ENCODE measurements at places on chromosomes 6 and 20. TPM values are rescaled to one million over a fixed set of nuclear protein-coding genes. Genes with fewer than 3 reads are reported as not detected.
A peak's percentile ranks its signal among the peaks of the same experiment; 100 is the strongest.

Gene MAP7
- 0.67 TPM for total RNA-seq

Gene FNDC11
- 0.23 TPM for total RNA-seq

- peaks cover 34% of the 10 kb centered on the region for H3K27me3 ChIP-seq
- peaks cover 5% of the 10 kb centered on the region for H3K36me3 ChIP-seq
- no peak for DNase-seq
- no peak overlapping the region for H3K4me3 ChIP-seq
These were observed 21.3 kb downstream of the ZNF311 start for GRCh38 chr6:28983838-28984237.

DNA sequence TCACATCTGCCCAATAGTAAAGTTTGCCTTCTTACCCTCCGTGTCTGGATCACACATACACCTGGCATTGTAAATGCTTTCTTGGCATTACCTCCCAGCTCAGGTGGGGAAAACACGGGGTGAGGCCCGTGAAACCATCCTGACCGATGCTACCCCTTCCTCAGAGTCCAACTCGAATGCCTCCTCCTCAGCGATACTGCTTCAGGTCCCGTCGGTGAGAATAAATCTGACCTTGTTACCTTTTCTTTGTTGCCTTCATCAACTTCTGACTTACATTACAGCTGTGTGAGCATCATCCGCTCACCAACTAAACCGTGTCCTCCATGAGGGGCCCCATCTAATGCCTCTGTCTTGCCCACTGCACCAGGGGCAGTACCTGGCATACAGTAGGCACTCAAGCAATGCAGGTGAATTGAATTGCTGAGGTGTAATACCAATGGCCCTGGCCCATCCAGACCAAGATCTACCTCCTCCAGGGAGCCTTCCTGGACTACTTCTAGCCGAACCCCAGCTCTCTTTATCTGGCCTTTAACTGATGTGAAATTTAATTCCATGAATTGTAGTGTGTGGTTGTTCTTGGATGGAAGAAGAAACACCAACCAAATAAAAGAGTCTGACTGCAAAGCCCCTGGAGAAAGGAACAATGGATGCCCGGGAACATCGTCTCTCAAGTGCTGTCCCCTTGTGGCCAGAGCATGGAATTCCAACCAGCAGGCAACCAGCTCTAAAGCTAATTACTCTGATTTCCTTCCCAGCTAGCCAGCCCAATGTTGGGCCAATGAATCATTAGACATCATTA lies 141.5 kb downstream of the ANKRD60 start:
- no peak overlapping the region for H3K27ac ChIP-seq
- H3K27me3 ChIP-seq, result peaks cover 11% of the 10 kb centered on the region
- H3K4me3 ChIP-seq, result no peak overlapping the region
- DNase-seq, result peak; percentile 23

- H3K4me1 ChIP-seq, result peaks cover 46% of the 10 kb centered on the region
- no peaks in the 10 kb centered on the region for H3K36me3 ChIP-seq
- no peak for DNase-seq
These were observed 146.7 kb upstream of the TAB2 start for GRCh38 chr6:149170564-149171452.

- no peaks in the 10 kb centered on the region for H3K4me1 ChIP-seq
- H3K27ac ChIP-seq, result no peak overlapping the region
- DNase-seq, result no peak
- H3K4me3 ChIP-seq, result no peak overlapping the region
- no peaks in the 10 kb centered on the region for H3K36me3 ChIP-seq
These were observed 52.1 kb downstream of the TMEM200A start for GRCh38 chr6:130417951-130418350.

DNA sequence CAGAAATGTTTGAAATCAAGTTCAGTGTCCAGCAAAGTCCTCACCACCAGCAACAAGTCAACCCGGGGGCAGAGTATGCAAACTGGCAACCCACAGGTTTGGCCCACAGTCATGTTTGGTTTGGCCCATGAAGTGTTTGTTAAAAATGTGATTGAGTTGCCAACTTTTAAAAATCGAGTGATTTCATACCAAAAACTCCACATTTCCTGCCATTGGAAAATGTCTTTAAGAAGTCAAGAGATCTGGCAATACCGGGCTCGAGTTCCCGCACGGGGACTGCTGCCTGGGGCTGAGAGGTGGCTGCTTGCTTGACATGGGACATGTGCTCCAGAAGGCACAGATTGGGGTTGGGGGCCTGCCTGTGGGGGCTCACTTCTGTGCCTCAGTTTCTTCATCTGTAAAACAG lies 36.1 kb downstream of the PREX1 start:
- H3K36me3 ChIP-seq, result peaks cover 22% of the 10 kb centered on the region
- peaks cover 74% of the 10 kb centered on the region for H3K4me1 ChIP-seq
- H3K27ac ChIP-seq, result peak overlapping the region; percentile 28
- no peak overlapping the region for H3K4me3 ChIP-seq
- no peak for DNase-seq
- H3K27me3 ChIP-seq, result no peaks in the 10 kb centered on the region

Gene HCRTR2
- total RNA-seq, result not detected

- H3K36me3 ChIP-seq, result no peaks in the 10 kb centered on the region
- no peaks in the 10 kb centered on the region for H3K4me1 ChIP-seq
- H3K4me3 ChIP-seq, result no peak overlapping the region
- H3K27ac ChIP-seq, result no peak overlapping the region
- no peak for DNase-seq
These were observed 297.9 kb upstream of the RIMS1 start for GRCh38 chr6:71588490-71588889.

GRCh38 chr6:126337323-126337722 lies 2.6 kb upstream of the CENPW start:
- no peak overlapping the region for H3K4me3 ChIP-seq
- no peaks in the 10 kb centered on the region for H3K27me3 ChIP-seq
- DNase-seq, result no peak
- peaks cover 8% of the 10 kb centered on the region for H3K4me1 ChIP-seq
- H3K36me3 ChIP-seq, result no peaks in the 10 kb centered on the region

Gene FAM83C
- not detected for total RNA-seq

GRCh38 chr6:142857233-142857761 lies 87.7 kb downstream of the HIVEP2 start:
- H3K4me1 ChIP-seq, result peaks cover 90% of the 10 kb centered on the region
- H3K36me3 ChIP-seq, result peaks cover 47% of the 10 kb centered on the region
- H3K27ac ChIP-seq, result peak overlapping the region; percentile 85
- no peaks in the 10 kb centered on the region for H3K27me3 ChIP-seq
- peak overlapping the region; percentile 69 for H3K4me3 ChIP-seq
- DNase-seq, result peak; percentile 37

- H3K4me1 ChIP-seq, result peaks cover 22% of the 10 kb centered on the region
- no peak overlapping the region for H3K27ac ChIP-seq
- no peak overlapping the region for H3K4me3 ChIP-seq
- no peak for DNase-seq
- H3K36me3 ChIP-seq, result peaks cover 34% of the 10 kb centered on the region
These were observed 9.3 kb upstream of the JPH2 start for GRCh38 chr20:44196271-44196670.

Gene PCMT1
- 97.3 TPM for total RNA-seq

DNA sequence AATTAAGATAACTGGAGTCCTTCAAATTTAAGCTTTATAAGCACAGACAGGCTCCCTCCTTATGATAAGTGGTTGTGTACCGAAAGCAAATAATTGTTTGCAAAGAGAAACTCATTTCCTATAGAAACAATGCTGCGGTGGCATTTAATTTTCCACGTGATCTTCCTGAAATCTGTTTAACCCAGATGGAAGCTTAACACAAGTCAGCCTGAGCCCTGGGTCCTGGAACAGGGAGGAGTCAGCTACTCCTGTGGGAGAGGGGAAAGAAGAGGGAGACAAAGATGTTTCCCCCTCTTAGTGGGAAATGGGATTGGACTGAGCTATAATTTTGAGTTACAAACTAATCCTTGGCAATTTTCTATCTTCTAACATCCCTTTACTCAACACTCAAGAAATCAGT lies 136.5 kb downstream of the ELOVL4 start:
- H3K4me3 ChIP-seq, result no peak overlapping the region
- H3K27ac ChIP-seq, result no peak overlapping the region
- H3K36me3 ChIP-seq, result no peaks in the 10 kb centered on the region
- H3K27me3 ChIP-seq, result peaks cover 11% of the 10 kb centered on the region
- no peak for DNase-seq
- peaks cover 2% of the 10 kb centered on the region for H3K4me1 ChIP-seq

- H3K4me1 ChIP-seq, result peaks cover 16% of the 10 kb centered on the region
- H3K4me3 ChIP-seq, result no peak overlapping the region
- no peak overlapping the region for H3K27ac ChIP-seq
- peaks cover 43% of the 10 kb centered on the region for H3K27me3 ChIP-seq
These were observed 34.3 kb downstream of the CCN2 start for GRCh38 chr6:131916847-131917246.

Gene GPX5
- not detected for total RNA-seq

DNA sequence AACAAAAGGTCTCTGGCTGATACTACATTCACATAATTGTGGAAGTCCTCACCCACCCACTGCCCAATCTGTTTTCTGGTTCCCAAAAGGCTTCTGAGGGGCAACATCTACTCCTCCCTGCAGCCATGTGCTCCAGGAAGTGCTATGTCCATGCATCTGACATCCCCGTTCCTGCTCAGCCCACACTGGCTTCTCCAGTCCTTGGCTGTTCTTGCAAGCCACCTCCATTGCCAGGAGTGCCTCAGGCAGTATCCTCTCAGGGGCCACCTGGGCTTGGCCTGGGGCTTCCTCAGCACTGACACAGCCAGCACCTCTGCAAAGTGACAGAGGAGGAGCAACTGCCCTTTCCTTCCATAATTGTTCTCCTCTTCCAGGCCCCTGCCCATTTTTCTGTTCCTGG lies 18.3 kb downstream of the ARHGAP18 start:
- H3K27ac ChIP-seq, result no peak overlapping the region
- no peak for DNase-seq
- H3K36me3 ChIP-seq, result no peaks in the 10 kb centered on the region
- H3K4me3 ChIP-seq, result no peak overlapping the region
- H3K4me1 ChIP-seq, result peaks cover 63% of the 10 kb centered on the region
- H3K27me3 ChIP-seq, result no peaks in the 10 kb centered on the region

Gene ZBTB12
- 1.8 TPM for total RNA-seq

Gene GNAS-AS1
- total RNA-seq, result 2.0 TPM

DNA sequence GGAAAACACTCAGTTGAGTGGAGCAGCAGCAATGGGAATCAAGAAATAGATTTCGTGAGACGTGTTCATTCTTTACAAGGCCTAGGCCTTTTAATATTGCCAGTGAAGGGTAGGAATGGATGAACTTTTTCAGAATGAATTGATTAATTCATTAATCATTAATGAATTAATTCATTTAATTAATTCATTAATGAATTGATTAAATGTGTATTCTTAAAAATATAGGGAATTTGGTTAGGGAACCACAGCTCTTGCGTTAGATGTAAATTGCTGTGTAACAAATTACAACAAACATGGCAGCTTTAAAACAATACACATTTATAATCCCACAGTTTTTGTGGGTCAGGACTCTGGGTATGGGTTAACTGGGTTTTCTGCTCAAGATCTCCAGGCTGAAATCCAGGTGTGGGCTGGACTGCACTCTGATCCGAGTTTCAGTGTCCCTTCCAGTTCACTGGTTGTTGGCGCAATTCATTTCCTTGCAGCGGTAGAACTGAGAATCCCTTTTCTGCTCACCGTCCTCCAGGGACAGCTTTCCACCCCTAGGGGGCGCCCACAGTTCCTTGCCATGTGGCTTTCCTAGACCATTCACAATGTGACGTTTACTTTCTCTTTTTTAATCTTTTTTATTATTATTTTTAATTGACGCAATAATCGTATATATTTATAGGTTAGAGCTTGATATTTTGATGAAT lies 32.8 kb upstream of the BCAS1 start:
- peak; percentile 86 for DNase-seq
- no peaks in the 10 kb centered on the region for H3K4me1 ChIP-seq
- H3K27ac ChIP-seq, result no peak overlapping the region
- no peaks in the 10 kb centered on the region for H3K27me3 ChIP-seq
- no peak overlapping the region for H3K4me3 ChIP-seq

DNA sequence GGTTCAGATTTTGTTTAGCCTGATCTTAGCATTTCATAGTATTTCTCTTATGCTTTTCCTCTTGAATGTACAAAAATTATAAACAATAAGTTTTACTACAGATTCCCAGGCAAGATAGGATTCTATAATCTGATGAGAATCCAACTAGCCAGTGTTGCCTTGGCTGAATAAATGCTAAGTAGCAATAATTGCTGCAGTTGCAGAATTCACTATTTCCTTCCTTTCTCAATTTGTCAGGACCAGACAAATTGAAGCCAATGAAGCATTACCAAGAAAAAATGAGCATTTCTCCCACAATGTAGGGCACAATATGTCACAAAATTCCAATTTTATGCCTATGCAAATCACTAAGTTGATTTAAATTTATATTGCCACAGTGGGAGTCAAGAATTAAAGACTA lies 260.2 kb downstream of the KIF16B start:
- H3K4me1 ChIP-seq, result no peaks in the 10 kb centered on the region
- no peak overlapping the region for H3K27ac ChIP-seq
- H3K4me3 ChIP-seq, result no peak overlapping the region
- peaks cover 19% of the 10 kb centered on the region for H3K36me3 ChIP-seq

DNA sequence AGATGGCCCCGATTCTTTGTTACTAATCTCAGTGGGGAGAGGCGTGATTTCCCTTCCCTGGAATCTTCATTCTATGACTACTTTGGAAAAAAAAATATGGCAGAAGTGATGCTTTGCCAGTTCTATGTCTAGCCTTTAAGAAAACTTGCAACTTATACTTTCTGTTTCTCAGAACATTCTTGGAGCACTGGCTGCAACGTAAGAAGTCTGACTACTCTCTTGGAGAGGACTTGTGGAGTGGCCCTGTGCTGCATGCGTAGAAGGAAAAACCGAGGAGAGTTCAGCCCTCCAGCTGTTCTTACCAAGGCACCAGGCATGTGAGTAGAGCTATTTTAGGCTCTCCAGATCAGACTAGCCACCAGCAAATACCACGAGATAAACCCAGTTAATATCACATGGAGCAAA lies 77.6 kb upstream of the STXBP5 start:
- H3K36me3 ChIP-seq, result no peaks in the 10 kb centered on the region
- peaks cover 2% of the 10 kb centered on the region for H3K4me1 ChIP-seq
- H3K27ac ChIP-seq, result no peak overlapping the region

DNA sequence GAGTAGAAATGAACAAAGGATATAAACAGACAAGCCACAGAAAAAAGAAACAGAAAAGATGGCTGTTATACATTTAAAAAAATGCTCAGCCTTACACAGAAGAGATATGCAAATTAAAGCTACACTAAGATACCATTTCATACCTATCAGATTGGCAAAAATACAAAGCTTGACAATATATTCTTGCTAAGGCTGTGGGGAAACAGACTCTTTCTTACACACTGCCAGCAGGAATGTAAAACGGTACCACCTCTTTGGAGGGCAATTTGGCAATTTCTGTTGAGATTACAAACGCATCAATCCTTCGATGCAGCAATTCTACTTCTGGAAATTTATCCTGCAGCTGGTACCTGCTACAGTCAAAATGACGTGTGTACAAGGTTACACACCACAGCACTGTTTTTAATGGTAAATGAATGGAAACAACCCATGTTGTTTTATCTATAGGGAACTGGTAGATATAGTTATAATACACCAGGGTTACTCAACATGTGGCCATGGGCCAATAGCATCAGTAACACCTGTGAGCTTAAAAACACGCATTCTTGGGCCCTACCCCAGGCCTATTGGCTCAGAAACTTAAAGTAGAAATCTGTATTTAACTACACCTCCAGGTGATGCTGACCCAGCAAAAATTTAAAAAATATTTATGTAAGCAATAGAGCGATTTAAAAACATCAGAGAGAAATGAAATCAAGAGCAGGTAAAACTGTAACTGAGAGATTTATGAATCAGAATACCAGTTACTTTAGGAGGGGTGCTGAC lies 53.3 kb downstream of the TRAM2 start:
- DNase-seq, result no peak
- no peak overlapping the region for H3K27ac ChIP-seq
- H3K27me3 ChIP-seq, result no peaks in the 10 kb centered on the region
- no peak overlapping the region for H3K4me3 ChIP-seq
- H3K4me1 ChIP-seq, result no peaks in the 10 kb centered on the region
